ENCODE measurements at places on chromosomes 11 and 22. TPM values are rescaled to one million over a fixed set of nuclear protein-coding genes. Genes with fewer than 3 reads are reported as not detected.

DNA sequence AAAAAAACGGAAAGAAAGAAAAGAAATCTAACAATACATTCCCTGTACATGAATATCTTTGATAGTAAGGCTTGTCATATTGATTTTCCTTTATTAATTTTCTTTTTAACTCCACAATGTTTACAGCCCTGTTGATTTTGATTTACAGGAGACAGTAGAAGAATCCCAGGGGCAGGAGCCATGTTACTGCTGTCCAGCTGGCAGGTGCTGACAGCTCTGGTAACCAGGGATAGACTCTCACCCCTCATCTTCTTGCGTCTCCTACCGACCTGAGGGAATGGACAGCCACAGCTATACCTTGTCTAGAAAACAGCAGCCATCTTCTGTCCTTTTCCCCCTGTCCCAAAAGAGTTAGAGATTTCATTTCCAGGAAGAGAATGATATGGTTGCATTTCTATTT is 37.4 kb downstream of the PRDM10 start:
- H3K27me3 ChIP-seq, result no peaks in the 10 kb centered on the region
- H3K27ac ChIP-seq, result no peak overlapping the region
- H3K36me3 ChIP-seq, result peaks cover 9% of the 10 kb centered on the region
- no peak for DNase-seq
- H3K4me1 ChIP-seq, result peaks cover 19% of the 10 kb centered on the region
- no peak overlapping the region for H3K4me3 ChIP-seq

GRCh38 chr11:64866173-64866491 is 12.3 kb downstream of the EHD1 start:
- no peaks in the 10 kb centered on the region for H3K27me3 ChIP-seq
- H3K4me3 ChIP-seq, result peak overlapping the region; percentile 73
- peaks cover 56% of the 10 kb centered on the region for H3K36me3 ChIP-seq
- no peak for DNase-seq
- peak overlapping the region; percentile 92 for H3K27ac ChIP-seq

GRCh38 chr22:48685767-48686166 is 1141.9 kb downstream of the BRD1 start:
- H3K4me3 ChIP-seq, result no peak overlapping the region
- no peaks in the 10 kb centered on the region for H3K36me3 ChIP-seq
- no peak for DNase-seq
- H3K27ac ChIP-seq, result no peak overlapping the region
- no peaks in the 10 kb centered on the region for H3K27me3 ChIP-seq

- no peaks in the 10 kb centered on the region for H3K36me3 ChIP-seq
- no peak for DNase-seq
- no peak overlapping the region for H3K4me3 ChIP-seq
- H3K27ac ChIP-seq, result no peak overlapping the region
These were observed 33.1 kb upstream of the ELF5 start for GRCh38 chr11:34546511-34547209.

DNA sequence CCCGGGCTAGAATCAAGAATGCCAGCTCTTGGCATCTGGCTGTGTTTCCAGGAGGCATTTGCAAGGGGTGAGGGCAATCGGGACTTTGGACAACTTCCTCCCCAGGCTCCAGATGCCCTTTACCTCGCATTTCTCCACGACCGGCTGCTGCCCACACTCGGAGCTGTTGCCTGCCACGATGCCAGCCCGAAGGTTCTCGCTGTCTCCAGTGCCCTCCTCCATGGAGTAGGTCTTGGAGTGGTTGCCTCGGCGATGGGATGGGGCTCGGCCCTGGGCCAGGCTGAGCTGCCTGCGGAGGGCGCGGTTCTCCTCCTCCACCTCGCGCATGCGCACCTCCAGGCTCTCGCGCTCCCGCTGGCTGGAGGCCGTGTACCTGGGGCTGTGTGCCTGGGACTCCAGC is 270.0 kb downstream of the LARGE1 start:
- H3K4me3 ChIP-seq, result no peak overlapping the region
- no peak overlapping the region for H3K27ac ChIP-seq
- no peaks in the 10 kb centered on the region for H3K27me3 ChIP-seq
- peaks cover 49% of the 10 kb centered on the region for H3K36me3 ChIP-seq
- no peak for DNase-seq

DNA sequence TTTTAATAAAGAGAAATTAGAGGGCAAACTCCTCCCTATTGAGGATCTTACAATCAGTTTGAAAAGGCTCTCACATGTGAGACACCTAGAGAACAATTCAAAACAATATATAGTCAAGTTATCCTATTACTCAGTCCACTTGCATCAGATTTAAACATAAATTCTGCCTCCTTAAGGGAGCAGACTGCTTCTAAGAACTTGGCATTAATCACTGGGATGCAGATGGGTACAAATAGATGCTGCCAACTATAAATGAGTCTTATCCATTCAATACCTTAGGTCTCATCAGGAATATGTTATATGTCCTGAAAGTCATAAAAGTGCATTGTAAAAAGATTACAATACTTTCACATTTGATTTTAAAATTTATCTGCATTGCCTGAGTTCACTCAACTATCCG is 269.3 kb upstream of the KIRREL3 start:
- H3K36me3 ChIP-seq, result no peaks in the 10 kb centered on the region
- H3K27ac ChIP-seq, result no peak overlapping the region
- H3K27me3 ChIP-seq, result no peaks in the 10 kb centered on the region
- H3K4me3 ChIP-seq, result no peak overlapping the region
- no peaks in the 10 kb centered on the region for H3K4me1 ChIP-seq
- no peak for DNase-seq

- no peaks in the 10 kb centered on the region for H3K4me1 ChIP-seq
- no peak for DNase-seq
- no peaks in the 10 kb centered on the region for H3K36me3 ChIP-seq
- H3K27me3 ChIP-seq, result peaks cover 3% of the 10 kb centered on the region
- H3K4me3 ChIP-seq, result no peak overlapping the region
These were observed 388.1 kb upstream of the B3GAT1 start for GRCh38 chr11:134800130-134800529.

DNA sequence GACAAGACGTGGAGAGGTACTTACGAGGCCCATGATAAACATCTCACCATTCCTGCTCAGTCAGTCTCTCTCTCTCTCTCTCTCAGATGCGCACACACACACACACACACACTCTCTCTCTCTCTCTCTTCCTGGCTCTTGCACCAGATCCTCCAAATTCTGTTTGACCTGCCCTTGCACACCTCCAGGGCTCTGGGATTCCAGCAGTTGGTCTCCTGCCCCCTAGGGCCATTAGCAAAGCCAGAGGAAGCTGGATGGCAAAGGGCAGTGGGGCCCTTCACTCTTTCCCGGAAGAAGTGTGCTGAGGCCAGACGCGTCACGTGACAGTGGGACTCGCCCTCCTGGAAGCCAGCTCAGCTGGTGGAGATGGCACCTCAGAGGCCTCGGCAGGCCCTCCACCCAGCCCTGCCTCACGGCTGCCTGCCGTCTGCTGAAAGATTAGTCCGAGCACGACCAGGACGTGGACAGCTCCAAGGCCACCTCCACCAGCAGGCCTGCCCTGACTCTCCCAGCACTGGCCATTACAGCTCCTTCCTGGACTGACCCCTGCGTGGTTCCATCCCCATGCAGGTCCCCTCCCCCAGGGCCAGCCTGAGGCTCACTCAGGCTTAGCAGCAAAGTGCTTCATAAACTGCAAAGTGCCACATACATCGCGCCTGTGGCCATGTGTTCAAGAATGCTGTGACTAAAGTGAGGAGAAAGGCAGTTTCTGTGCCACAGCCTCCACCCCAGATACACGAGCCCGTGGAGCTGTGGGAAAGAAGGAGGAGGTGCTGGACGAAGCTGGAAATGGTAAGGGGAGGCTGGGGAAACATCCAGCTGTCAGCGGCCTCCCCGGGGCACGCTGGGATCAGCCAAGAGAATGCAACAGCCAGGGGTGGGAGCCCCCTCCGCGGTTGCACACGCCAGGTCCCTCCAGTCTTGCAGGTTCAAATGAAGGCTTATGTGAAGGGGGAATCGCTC is 3.7 kb downstream of the PDGFB start:
- DNase-seq, result no peak
- peak overlapping the region; percentile 78 for H3K4me3 ChIP-seq
- peaks cover 40% of the 10 kb centered on the region for H3K4me1 ChIP-seq
- H3K27ac ChIP-seq, result no peak overlapping the region
- peaks cover 55% of the 10 kb centered on the region for H3K27me3 ChIP-seq
- no peaks in the 10 kb centered on the region for H3K36me3 ChIP-seq

DNA sequence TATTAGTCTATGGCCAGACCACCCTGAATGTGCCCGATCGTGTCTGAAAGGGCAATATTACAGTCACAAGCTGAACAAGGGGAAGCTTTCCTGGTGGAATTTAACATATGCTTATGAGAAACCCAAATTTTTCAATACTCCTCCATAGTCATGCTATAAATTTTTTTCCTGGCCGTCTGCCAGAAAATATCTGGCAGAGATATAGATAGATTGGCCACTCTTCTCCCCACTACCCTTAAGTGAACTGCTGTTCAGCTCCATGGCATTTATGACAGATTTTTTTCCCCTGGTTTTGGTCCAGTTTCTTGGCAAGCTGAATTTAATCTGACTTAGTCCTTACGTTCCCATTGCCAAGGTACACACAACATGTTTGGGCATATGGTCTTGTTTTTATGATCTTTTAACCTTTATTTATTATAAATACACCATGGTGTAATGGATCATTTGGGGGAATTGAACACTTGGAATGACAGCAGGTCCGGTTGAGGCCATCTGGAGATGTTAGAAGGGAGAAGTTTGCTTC is 328.5 kb downstream of the CNTN5 start:
- H3K27ac ChIP-seq, result no peak overlapping the region
- H3K4me3 ChIP-seq, result no peak overlapping the region
- H3K27me3 ChIP-seq, result no peaks in the 10 kb centered on the region
- no peaks in the 10 kb centered on the region for H3K4me1 ChIP-seq
- no peak for DNase-seq
- no peaks in the 10 kb centered on the region for H3K36me3 ChIP-seq

DNA sequence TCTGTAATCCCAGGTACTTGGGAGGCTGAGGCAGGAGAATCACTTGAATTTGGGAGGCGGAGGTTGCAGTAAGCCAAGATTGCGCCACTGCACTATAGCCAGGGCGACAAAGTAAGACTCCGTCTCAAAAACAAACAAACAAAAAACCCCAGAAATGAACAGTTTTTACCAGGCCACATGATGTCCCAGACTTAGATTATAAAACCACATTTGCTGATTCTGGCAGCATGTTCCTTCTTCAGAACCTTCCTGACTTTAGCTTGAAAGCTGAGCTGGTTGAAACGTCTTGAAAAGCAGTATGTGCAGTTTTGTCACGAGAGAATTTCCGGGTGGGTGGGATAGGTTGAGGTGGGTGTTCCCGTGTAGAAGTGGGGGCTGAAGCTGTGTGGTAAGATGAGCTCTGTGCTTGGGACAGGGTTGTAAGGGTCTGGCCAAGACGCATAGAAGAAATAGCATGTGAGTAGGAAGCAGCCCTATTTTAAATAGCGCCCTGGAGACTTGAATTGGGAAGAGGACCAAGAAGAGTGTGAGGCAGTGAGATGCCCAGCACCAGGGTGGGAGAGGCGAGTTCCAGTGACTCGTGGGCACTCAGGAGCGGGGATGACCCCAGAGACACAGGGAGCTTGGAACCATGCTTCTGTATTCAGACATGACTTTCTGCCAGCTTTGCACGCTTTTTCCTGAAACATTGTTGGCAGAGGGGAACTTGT is 7.6 kb downstream of the AP2A2 start:
- H3K27ac ChIP-seq, result no peak overlapping the region
- no peak overlapping the region for H3K4me3 ChIP-seq
- no peak for DNase-seq
- no peaks in the 10 kb centered on the region for H3K27me3 ChIP-seq

KCNE3 gene
- total RNA-seq, result not detected

MYOD1 gene
- not detected for total RNA-seq

LRRN4CL gene
- 0.17 TPM for total RNA-seq

All from activated B cell treated with CpG ODN at 0.5 μM for 24 hours (primary cell).